NCI-H1930 (cell line): ENCODE measurements at places on chromosomes 1 and 21.

GRCh38 chr1:159581422-159581821, 6.2 kb upstream of the APCS start:
- DNase-seq = no peak

DNA sequence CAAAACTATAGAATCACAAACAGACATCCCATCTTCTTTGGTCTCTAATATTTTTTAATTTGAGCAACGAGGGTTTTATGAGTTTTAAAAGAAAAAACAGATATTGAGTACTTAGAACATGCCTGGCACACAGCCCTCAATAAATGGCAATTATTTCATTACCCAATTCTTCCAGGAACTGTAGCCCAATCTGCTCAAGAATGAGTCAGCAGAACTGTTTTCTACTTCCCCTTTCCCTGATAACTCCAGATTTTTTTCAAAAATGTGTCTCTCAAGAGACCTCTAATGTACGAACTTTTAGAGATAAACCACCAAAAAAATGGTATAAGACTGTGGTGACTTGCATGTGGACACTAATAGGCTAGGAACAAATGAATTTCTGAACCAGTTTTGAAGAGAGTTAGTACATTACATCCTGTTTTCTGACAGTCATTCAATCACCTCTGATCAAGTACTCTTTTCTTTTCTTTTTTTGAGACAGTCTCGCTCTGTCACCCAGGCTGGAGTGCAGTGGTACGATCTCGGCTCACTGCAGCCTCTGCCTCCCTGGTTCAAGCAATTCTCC, 11.5 kb downstream of the ABL2 start:
- DNase-seq = no peak

DNA sequence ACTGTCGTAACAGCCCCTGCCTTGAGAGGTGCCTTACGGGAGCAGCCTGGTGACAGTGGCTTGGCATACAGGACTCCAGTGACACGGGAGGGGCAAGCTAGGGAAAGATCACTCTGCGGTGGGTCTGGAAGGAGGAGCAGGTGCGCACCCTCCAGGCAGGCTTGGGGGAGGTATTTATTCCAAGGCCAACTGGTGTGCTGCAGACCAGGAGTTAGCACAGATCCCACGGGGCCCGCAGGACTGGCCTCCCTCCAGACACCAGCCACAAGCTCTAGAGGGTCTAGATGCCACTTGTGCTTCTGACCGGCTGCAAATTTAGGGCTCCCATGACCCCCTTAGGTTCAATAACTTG, 22.1 kb downstream of the PSEN2 start:
- no peak for DNase-seq

GRCh38 chr1:204149107-204149506, 2.7 kb downstream of the ETNK2 start:
- DNase-seq = no peak

GRCh38 chr1:61120998-61121397, 38.6 kb downstream of the NFIA start:
- DNase-seq = no peak

DNA sequence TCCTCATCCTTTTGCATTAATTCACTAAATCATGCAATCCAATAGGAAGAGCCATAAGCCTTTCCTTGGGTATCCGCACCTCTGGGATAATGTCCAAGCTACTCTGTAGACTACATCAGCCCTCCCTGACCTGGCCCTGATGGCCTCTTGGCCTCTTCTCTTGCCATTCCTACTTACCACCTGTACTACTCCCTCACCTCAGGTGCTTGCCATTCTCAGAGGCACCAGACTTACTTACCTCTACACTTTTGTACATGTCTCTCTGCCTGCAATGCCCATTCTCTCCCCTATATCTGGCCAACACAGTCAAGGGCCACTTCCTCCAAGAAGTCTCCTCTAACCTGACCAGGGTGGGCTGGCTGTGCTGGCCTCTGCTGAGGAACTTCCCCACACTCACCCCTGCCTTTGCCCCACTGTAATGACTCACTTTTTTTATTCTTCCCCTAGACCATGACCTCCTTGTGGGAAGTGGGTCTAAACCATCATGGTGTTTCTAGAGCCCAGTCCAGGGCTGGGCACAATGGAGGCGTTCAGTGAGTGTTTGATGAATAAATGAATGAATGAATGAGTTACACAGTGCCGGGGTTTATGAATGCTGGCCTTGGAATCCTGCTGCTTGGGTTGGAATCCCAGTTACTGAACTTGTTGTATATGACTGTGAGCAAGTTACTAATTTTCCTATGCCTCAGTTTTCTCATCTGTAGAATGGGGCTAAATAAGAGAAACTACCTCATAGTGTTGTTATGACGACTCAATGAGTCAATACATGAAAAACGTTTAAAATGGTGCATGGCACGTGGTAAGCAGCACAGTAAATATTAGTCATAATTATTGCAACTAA, 179.8 kb downstream of the FOXD2 start:
- no peak for DNase-seq

GRCh38 chr1:152681616-152682015, 4.3 kb upstream of the LCE2B start:
- no peak for DNase-seq

DNA sequence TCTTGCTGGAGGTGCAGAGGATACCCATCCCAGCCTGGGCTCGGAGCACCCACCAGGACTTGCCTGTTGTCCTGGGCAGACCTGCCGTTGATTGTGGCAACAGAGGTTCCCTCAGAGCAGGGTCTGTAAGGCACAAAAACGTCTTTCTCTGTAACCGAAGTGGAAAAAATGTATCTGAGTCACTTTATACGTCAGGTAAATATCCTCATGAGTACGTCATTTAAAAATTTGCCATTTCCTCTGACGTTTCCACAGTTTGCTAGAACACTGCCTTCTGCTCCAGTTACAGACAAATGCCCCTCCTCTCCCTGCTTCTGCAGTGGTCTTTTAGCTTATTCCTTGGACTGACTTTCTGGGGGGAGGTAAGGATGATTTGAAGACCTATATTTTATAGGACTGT, 326.8 kb downstream of the HHAT start:
- no peak for DNase-seq
